Stimulated activated CD8-positive, alpha-beta memory T cell treated with anti-CD3 and anti-CD28 coated beads, Interleukin-2, amount 100 ng/mL, for 1 hour (primary cell): ENCODE measurements at places on chromosomes 16 and 17.

GRCh38 chr17:77274096-77274845 is 133.5 kb downstream of the SEC14L1 start:
- DNase-seq, result no peak

DNA sequence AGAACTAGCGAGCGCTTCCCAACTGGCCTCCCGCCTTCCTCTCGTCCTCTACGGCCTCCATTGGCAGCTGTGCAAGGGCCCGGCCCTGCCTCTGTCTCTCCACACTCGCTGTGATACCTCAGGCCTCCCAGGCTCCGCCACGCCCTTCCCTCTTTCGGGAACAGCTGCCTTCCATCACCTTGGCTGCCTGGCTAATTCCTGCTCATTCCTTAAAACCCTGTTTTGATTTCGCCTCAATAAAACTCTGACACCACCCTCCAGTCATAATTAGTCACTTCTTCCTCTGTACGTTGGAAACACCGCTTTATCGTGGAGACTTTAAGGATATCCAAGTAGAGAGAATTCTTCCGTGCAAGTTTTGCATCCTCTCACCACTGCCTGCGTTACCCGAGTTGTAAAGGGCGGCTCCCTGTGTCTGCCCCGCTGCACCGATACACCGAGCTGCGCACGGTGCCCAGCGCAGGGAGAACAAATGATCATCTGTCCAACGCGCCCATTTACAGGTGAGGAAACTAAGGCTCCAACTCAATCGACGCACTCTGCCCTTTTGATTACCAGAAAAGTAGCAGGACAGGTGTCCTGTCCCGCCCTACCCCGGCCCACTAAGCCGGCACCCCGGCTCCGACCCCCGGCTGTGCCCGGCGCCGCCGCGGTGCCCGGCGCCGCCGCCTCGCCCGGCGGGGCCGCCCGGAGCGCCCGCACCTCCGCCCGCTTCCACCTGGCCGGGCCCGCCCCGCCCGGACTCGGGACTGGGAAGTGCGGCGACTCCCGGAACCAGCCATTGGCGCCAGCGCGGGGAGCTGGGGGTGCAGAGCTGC is 139.7 kb downstream of the SEC14L1 start:
- no peak for DNase-seq

GRCh38 chr17:82184761-82185160 is 27.9 kb downstream of the CCDC57 start:
- no peak for DNase-seq

- DNase-seq, result no peak
Measured at GRCh38 chr17:49343273-49343672, 18.8 kb downstream of the ZNF652 start.

- DNase-seq, result no peak
Measured at GRCh38 chr16:10708969-10709368, 14.2 kb upstream of the TEKT5 start.

DNA sequence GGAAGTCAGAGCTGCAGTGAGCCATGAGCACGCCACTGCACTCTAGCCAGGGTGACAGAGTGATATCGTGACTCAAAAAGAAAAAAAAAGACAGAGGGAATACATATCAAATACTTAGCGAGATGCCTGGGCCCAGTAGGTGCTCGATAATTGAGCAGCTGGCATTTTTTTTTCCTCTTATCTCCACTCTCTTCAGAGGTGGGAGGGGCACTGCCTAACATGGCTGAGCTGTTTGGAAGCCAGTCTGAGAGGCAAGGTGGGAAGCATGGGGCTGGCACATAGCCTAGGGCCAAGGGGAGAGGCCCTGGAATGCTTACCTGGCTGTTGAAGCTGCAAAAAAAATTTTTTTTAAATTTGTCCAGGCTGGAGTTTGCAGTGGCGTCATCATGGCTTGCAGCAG is 38.4 kb downstream of the HIC1 start:
- DNase-seq, result no peak

- DNase-seq, result no peak
Measured at GRCh38 chr17:56045872-56046271, 107.4 kb upstream of the ANKFN1 start.

DNA sequence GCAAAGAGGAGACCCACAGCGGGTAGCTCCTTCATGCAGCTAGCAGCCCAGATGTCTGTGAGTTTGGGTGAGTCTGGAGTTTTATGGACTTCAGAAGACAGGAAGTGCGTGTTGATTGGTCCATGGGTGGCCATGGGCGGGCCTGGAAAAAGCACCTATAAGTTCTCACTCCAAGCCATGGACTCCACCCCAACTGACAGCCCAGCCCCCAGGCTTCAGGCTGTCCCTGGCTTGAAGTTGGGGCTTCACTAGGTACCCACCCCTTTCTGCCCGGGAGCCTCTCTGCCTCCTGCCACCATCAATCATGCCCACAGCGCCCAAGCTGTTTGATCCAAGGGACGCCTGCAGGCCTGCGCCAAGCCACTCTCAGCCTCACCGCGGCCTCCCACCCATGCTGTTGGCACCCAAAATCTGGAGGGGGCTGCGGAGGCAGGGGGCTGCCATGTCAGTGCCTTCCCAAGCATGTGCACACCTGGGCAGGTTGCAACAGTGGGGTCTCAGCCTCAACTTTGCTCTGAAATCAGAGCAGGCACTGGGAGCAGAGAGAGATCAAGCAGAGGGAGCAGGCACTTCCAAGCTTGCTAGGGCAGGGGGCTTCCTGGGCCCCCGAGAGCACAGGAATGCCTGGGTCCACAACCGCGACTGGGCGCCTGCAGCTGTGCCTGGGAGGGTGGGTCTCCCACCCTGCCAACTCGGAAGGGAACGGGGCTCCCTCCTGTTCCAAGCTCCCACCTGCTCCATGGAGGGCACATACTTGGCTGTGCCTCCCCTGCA is 1503.7 kb downstream of the CDH11 start:
- DNase-seq, result no peak

DNA sequence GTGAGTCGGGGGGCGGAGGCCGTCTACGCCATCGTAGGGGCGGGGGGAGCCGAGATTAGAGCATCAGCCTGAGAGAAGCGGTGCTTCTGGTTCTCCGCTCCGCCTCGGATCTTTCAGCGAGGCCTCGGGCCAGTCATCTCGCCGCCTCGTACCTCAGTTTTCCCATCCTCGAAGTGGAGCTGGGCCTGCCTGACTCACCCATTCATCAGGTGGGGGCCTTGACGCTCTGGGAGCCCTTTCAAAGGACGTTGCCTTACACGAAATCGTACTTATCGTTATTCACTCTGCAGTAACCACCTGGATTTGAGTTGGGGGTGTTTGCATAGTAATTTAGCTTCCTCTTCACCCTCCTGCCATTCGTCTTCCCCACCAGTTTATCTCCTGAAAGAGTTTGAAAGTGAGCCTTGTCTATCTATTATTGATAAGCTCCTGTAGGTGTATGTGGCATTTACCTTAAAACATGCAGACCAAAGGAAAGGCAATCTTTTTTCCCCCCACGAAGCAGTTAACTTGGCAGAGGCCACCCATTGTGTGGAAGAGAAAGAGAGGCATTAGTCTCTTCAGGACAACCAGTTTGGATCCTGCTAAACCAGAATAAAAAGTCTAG is 674 bp downstream of the TAF15 start:
- no peak for DNase-seq

DNA sequence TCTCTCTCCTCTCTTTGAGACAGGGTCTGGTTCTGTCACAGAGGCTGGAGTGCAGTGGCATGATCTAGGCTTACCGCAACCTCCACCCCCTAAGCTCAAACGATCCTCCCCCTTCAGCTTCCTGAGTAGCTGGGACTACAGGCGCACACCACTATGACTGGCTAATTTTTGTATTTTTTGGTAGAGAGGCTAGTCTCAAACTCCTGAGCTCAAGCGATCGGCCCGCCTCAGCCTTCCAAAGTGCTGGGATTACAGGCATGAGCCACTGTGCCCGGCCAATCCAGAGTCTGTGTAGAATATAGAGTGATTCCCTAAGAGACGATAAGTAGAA is 65.8 kb upstream of the RPH3AL start:
- peak; percentile 33 for DNase-seq

DNA sequence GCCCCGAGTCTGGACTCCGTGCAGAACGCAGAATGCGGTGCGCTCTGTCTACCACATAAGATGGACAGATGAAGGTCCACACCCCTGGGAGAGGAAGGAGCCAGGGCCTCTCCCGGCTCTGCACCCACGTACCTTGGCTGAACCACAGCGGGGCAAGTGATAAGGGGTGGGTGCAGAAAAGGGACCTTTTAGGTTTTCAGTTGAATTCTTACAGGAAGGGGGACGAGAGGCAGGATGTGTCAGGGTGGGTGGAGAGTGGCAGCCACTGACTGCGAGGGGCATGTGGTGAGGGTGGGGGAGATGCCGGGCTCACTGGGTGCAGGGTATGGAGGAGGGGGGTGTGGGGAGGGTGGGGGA is 372 bp downstream of the CD300A start:
- no peak for DNase-seq

GRCh38 chr17:65666876-65667321 is 105.5 kb upstream of the AXIN2 start:
- DNase-seq, result no peak

DNA sequence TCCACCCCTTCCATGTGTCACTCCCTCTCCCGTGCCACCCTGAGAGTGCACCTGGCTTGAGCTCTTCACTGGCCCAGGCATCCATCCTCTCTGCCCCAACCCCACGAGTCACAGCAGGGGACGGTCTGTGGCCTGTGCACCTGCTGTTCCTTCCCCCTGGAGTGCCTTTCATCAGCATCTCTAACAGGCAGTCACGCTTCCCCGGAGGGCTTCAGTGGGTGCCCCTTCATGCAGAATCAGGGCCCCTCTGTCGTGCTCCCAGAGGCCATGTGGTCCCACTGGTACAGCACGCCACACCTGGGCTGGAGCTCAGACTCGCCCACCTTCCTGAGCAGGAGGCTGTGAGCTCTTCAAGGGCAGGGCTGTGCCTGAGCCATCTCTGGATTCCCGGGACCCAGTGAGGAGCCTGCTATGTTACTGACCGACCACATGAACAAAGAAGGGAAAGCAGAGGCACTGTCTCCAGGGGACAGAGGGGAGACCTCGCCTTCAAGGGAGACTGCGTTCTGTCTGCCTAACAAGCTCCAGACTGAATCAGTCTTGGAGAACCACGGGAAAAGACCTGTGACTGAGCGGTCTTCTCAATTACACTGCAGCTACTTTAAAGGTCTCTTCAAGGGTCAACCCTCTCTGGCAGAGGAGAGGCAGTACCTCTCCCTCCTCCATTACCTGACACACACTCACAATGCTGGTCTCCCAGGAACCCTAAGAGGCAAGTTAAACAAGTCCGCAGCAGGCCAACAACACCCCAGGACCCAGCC is 78.8 kb upstream of the DOC2B start:
- DNase-seq, result no peak

DNA sequence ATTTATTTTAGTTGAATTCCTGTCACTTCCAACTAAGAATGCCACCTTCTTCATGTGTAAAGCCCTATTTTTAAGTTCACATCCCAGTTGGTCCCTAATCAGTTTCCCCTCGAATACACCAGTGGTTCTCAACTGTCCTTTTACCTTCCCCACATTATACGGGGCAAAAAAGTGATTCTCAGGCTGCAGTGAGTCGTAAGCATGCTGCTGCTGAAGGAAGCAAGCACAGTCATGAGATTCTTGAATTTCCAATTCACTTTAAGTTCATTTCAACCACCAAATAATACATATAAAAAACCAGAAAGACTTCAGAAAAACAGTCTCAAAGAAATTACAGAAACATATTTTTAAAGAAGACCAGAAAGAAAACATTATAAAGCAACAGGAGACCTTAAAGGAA is 47.9 kb downstream of the UBE2G1 start:
- no peak for DNase-seq

- DNase-seq, result peak; percentile 65
Measured at GRCh38 chr16:78770353-78771091, 671.1 kb downstream of the WWOX start.
